B cell (primary cell): ENCODE measurements at places on chromosomes 1 and 21.

GRCh38 chr1:40620586-40621210 lies 44.8 kb downstream of the RIMS3 start:
- peaks cover 7% of the 10 kb centered on the region for H3K4me1 ChIP-seq
- H3K27ac ChIP-seq: no peak overlapping the region
- H3K36me3 ChIP-seq: no peaks in the 10 kb centered on the region
- no peaks in the 10 kb centered on the region for H3K27me3 ChIP-seq

- no peak overlapping the region for H3K27ac ChIP-seq
- peaks cover 24% of the 10 kb centered on the region for H3K36me3 ChIP-seq
- no peak for DNase-seq
- H3K4me3 ChIP-seq: no peak overlapping the region
- H3K27me3 ChIP-seq: no peaks in the 10 kb centered on the region
These were observed 24.7 kb downstream of the VAMP4 start for GRCh38 chr1:171717062-171717718.

DNA sequence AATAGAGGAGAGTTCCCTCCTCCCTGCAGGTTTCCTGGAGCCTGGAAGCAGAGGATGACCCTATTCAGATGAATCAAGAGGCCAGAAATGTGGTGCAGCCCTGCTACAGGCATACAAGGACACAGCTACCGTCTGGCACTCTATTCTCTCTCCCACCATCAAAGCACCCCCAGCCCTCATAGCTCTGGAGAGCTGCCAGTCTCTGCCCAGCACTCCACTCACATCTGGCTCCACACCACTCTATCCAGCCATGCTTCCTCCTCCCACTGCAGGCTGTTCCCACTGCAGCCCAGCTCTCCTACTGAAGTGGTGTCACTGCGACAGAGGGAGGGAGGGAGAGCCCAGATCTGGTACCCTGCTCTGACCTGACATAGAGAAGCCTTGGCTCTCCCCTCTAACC lies 18.4 kb downstream of the SYT2 start:
- no peak overlapping the region for H3K4me3 ChIP-seq
- DNase-seq: no peak
- H3K27ac ChIP-seq: no peak overlapping the region
- H3K4me1 ChIP-seq: no peaks in the 10 kb centered on the region
- H3K27me3 ChIP-seq: peaks cover 47% of the 10 kb centered on the region

GRCh38 chr1:217494767-217495166 lies 136.1 kb downstream of the GPATCH2 start:
- H3K4me1 ChIP-seq: no peaks in the 10 kb centered on the region
- H3K27ac ChIP-seq: no peak overlapping the region
- DNase-seq: no peak
- H3K27me3 ChIP-seq: no peaks in the 10 kb centered on the region

- H3K4me1 ChIP-seq: no peaks in the 10 kb centered on the region
- H3K36me3 ChIP-seq: no peaks in the 10 kb centered on the region
- H3K27me3 ChIP-seq: no peaks in the 10 kb centered on the region
- H3K27ac ChIP-seq: no peak overlapping the region
These were observed 79.4 kb downstream of the PAX7 start for GRCh38 chr1:18710002-18710401.

DNA sequence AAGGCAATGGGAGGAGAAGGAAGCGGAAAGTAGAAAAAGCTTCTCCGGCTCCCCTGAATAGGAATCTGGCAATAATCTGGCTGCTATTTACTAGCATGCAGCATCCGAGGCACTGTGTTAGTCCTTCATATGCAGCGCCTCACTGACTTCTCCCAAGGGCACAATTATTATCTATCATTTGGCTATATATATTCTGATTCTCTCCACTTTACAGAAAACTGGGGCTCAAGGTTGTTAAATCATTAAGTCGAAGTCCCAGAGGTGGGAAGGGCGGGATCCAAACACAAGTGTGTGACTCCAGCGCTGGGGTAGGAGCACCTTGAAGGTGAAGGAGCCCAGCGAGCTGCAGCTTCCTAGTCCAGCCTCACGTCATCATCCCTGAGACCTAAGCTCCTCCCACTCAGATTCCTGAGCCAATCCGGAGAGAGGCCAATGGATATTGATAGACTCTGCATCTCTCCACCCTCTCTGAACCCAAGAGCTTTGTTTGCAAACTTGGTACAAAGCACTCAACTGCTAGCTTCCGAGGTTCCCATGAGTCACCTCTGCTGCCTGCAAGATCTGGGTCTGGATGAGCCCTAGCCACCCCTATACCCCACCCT lies 16.6 kb upstream of the EYA3 start:
- no peaks in the 10 kb centered on the region for H3K36me3 ChIP-seq
- no peak overlapping the region for H3K27ac ChIP-seq
- H3K4me1 ChIP-seq: no peaks in the 10 kb centered on the region
- H3K27me3 ChIP-seq: no peaks in the 10 kb centered on the region
- no peak for DNase-seq

GRCh38 chr1:23389837-23390321 lies 20.2 kb upstream of the ZNF436 start:
- no peaks in the 10 kb centered on the region for H3K4me1 ChIP-seq
- H3K27ac ChIP-seq: no peak overlapping the region
- no peak for DNase-seq
- H3K27me3 ChIP-seq: no peaks in the 10 kb centered on the region

DNA sequence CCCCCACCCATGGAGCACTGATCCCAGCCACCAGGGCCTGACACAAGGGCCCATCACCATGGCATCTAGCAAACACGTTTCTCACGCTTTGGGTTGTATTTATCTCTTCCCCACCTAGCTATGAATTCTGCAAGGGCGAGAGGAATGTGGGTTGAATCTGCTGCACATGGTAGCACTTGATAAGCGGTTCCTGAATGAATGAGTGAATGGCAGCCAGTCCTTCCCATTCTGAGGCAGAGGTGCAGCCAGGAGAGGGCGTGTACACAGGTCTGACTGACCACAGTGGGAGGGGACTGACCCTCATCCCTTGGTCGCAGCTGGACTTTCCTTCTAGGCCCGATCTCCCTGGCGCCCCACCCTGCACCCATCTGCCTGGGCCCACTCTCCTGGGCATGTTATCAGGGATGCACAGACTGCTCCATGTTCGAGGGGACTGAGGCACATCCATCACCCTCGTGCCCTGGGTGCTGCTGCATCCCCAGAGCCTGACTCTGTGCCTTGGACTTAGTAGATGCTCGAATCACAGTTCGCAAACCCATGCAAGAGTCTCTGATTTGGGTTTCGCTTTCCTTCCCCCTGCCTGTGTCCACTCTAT lies 1.0 kb downstream of the RD3 start:
- no peaks in the 10 kb centered on the region for H3K36me3 ChIP-seq
- H3K4me3 ChIP-seq: no peak overlapping the region
- H3K27me3 ChIP-seq: no peaks in the 10 kb centered on the region
- H3K27ac ChIP-seq: no peak overlapping the region
- no peak for DNase-seq

- H3K4me3 ChIP-seq: no peak overlapping the region
- no peaks in the 10 kb centered on the region for H3K27me3 ChIP-seq
- no peak for DNase-seq
- H3K27ac ChIP-seq: no peak overlapping the region
- H3K36me3 ChIP-seq: peaks cover 6% of the 10 kb centered on the region
- no peaks in the 10 kb centered on the region for H3K4me1 ChIP-seq
These were observed 10.6 kb upstream of the NADK start for GRCh38 chr1:1788646-1789431.

DNA sequence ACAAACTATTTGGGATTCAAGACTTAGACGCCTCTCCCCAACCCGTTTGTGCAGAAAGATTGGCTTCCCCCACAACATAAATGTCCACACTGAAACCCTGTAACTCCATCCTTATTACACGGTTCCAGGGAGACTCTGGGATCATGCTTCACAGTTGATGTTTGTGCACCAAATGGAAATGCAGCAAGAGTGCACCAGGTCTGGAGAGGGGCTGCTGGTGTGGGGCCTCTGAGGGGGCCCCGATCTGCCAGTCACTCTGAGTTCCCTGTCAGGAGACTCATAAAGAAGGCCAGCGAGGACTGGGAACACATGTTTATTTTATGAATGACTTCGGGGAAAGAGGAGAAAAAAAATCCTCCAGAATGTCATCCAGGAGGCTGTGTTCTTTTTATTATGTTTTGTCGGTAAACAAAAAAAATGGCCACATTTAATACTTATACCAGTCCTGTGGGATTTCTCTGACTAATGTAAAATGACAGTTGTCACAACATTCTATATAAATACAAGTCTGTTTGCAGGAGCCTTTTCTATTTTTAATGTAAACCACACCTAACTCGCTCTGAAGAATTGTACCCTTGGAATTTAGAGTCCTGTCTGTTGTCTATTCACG lies 439.1 kb upstream of the VAMP3 start:
- no peaks in the 10 kb centered on the region for H3K36me3 ChIP-seq
- no peak overlapping the region for H3K4me3 ChIP-seq
- no peak overlapping the region for H3K27ac ChIP-seq
- no peaks in the 10 kb centered on the region for H3K4me1 ChIP-seq
- H3K27me3 ChIP-seq: no peaks in the 10 kb centered on the region

DNA sequence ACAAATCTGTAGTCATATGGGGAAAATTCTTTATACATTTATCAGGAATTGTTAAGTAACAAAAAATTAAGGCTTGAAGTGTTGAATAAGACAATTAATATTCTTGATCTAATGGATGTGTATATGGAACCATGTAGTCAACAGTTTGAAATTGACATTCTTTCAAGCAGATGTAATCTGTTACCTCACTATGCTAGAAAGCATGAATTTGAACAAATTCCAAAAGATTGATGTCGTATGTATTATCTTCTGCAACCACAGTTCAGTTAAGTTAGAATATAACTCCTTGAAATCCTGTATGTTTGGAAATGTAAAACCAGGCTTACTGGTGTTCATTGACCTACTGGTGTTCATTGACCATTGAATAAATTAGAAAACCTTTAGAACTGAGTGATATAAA lies 16.1 kb downstream of the CCDC18 start:
- peaks cover 6% of the 10 kb centered on the region for H3K4me1 ChIP-seq
- no peak overlapping the region for H3K4me3 ChIP-seq
- H3K27ac ChIP-seq: no peak overlapping the region
- DNase-seq: no peak
- H3K36me3 ChIP-seq: peaks cover 7% of the 10 kb centered on the region
- no peaks in the 10 kb centered on the region for H3K27me3 ChIP-seq

GRCh38 chr1:224252479-224252878 lies 69.4 kb downstream of the DEGS1 start:
- no peak overlapping the region for H3K4me3 ChIP-seq
- no peaks in the 10 kb centered on the region for H3K4me1 ChIP-seq
- DNase-seq: no peak
- H3K27ac ChIP-seq: no peak overlapping the region
- peaks cover 12% of the 10 kb centered on the region for H3K36me3 ChIP-seq

GRCh38 chr1:209650454-209650853 lies 1.8 kb downstream of the LAMB3 start:
- no peak for DNase-seq
- H3K4me3 ChIP-seq: no peak overlapping the region
- no peaks in the 10 kb centered on the region for H3K36me3 ChIP-seq
- no peak overlapping the region for H3K27ac ChIP-seq
- no peaks in the 10 kb centered on the region for H3K27me3 ChIP-seq

GRCh38 chr1:178055779-178056471 lies 38.0 kb upstream of the RASAL2 start:
- H3K4me3 ChIP-seq: no peak overlapping the region
- no peaks in the 10 kb centered on the region for H3K27me3 ChIP-seq
- H3K27ac ChIP-seq: no peak overlapping the region
- H3K4me1 ChIP-seq: no peaks in the 10 kb centered on the region

GRCh38 chr1:6330410-6330911 lies 63.1 kb downstream of the ACOT7 start:
- no peak overlapping the region for H3K4me3 ChIP-seq
- H3K4me1 ChIP-seq: no peaks in the 10 kb centered on the region
- no peaks in the 10 kb centered on the region for H3K27me3 ChIP-seq
- H3K36me3 ChIP-seq: no peaks in the 10 kb centered on the region
- no peak for DNase-seq
- no peak overlapping the region for H3K27ac ChIP-seq

- peaks cover 55% of the 10 kb centered on the region for H3K36me3 ChIP-seq
- no peak overlapping the region for H3K27ac ChIP-seq
- H3K4me3 ChIP-seq: no peak overlapping the region
- no peaks in the 10 kb centered on the region for H3K27me3 ChIP-seq
- no peak for DNase-seq
These were observed 29.0 kb downstream of the SH3GLB1 start for GRCh38 chr1:86733340-86733739.

GRCh38 chr1:75614399-75614756 lies 3.5 kb upstream of the SLC44A5 start:
- H3K27me3 ChIP-seq: no peaks in the 10 kb centered on the region
- DNase-seq: no peak
- no peak overlapping the region for H3K27ac ChIP-seq
- H3K4me1 ChIP-seq: peaks cover 23% of the 10 kb centered on the region
- H3K4me3 ChIP-seq: peak overlapping the region; percentile 47

- H3K27me3 ChIP-seq: no peaks in the 10 kb centered on the region
- H3K36me3 ChIP-seq: peaks cover 6% of the 10 kb centered on the region
- DNase-seq: no peak
- H3K27ac ChIP-seq: no peak overlapping the region
- no peak overlapping the region for H3K4me3 ChIP-seq
These were observed 220.0 kb downstream of the FGGY start for GRCh38 chr1:59516881-59517280.

DNA sequence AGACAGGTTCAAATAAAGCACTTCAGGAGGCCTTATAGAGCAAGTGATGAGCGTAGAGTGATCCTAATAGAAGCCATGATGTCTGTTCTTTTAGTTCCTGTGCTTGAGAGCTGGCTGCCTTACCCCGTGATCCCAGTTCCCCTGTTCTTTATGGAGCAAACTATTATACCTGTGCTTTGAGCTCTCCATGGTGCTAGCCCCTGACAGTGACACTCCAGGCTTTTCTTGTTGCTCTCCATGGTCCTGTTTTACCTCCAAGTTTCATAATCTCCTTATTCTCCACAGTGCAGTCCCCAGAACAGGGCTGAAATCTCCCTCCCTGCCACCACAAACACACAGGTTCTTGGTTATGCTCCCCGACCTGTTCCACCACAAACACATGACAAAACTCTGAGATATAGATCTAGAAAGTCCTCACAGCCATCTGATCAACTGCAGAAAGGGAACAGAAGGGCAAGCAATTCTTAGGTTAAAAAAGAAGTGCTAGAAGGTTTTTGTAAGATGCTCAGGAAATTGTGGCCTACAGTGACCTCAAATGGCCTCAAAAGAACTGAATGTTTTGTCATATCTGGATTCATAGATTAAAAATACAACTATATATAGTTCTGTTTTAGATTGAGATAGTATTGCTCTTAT lies 6.0 kb downstream of the CADM3 start:
- H3K36me3 ChIP-seq: no peaks in the 10 kb centered on the region
- H3K27me3 ChIP-seq: peaks cover 12% of the 10 kb centered on the region
- peak; percentile 60 for DNase-seq
- H3K4me3 ChIP-seq: no peak overlapping the region
- H3K27ac ChIP-seq: no peak overlapping the region

DNA sequence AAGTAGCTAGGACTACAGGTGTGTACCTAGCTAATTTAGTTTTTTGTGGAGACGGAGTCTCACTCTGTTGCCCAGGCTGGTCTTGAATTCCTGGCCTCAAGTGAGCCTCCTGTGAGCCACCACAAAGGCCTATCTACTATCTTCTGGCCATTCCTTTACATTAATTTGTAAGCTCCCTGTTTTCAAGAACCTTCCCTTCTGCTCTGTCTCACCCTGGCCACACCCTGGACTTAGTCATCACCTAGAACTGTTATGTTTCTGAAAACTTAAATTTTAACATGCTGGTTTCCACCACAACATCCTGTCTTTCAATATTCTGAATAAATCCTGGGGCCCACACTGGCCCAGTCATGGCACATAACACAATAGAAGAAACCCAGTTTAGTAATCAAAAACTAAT lies 4.9 kb upstream of the B4GALT3 start:
- H3K36me3 ChIP-seq: no peaks in the 10 kb centered on the region
- peak overlapping the region; percentile 60 for H3K27ac ChIP-seq
- peaks cover 80% of the 10 kb centered on the region for H3K4me1 ChIP-seq
- H3K4me3 ChIP-seq: peak overlapping the region; percentile 19
- no peaks in the 10 kb centered on the region for H3K27me3 ChIP-seq
